ENCODE measurements at places on chromosomes 6 and 20.
A peak's percentile ranks its signal among the peaks of the same experiment; 100 is the strongest.

- H3K4me3 ChIP-seq, result no peak overlapping the region
- H3K27me3 ChIP-seq, result peaks cover 61% of the 10 kb centered on the region
- H3K27ac ChIP-seq, result no peak overlapping the region
- no peaks in the 10 kb centered on the region for H3K36me3 ChIP-seq
Observed at GRCh38 chr20:61529354-61529753, 277.3 kb downstream of the CDH4 start.

GRCh38 chr6:169571123-169571962 lies 130.5 kb downstream of the WDR27 start:
- H3K36me3 ChIP-seq, result no peaks in the 10 kb centered on the region
- no peaks in the 10 kb centered on the region for H3K4me1 ChIP-seq
- H3K27ac ChIP-seq, result no peak overlapping the region
- H3K27me3 ChIP-seq, result no peaks in the 10 kb centered on the region
- H3K4me3 ChIP-seq, result no peak overlapping the region

DNA sequence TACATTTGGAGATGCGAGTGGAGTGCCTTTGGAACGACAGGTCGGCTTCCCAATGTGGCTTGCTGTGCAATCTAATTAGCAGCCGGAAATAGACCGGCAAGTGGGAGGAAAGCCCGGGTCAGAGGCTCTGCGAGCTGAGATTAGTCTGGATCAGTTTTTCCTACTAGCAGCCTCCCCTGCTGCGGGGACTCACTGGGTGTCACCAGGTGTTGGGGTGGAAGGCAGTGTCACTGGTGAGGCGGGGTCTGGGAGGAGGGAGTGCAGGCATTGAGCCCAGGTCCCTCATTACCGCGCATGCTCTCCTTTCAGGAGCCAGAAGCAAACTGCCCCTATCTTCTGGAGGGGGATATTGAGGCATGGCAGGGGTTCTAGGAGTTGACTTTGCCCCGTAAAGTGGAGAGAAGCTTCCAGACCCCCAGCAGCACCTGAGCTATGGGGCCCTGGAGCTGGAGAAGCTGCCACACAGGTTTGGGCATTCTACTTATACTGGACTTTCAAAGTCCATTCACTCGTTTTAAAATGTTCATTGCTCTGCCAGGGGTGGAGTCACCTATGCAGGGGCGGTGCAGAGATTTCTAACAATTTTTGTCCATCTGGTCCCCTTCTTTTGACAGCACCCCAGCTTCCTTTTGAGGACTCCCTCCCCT lies 11.0 kb downstream of the SULF2 start:
- no peak for DNase-seq
- peaks cover 16% of the 10 kb centered on the region for H3K27me3 ChIP-seq
- peak overlapping the region; percentile 10 for H3K4me3 ChIP-seq
- peaks cover 7% of the 10 kb centered on the region for H3K36me3 ChIP-seq
- H3K4me1 ChIP-seq, result peaks cover 47% of the 10 kb centered on the region
- peak overlapping the region; percentile 90 for H3K27ac ChIP-seq

- no peak for DNase-seq
- no peaks in the 10 kb centered on the region for H3K36me3 ChIP-seq
- no peak overlapping the region for H3K27ac ChIP-seq
- no peak overlapping the region for H3K4me3 ChIP-seq
Observed at GRCh38 chr20:3775457-3776108, 5.7 kb downstream of the SPEF1 start.

Measured in left ventricle myocardium inferior (tissue), 1 donor.